ENCODE measurements at places on chromosomes 11 and 22.

- DNase-seq: no peak
Observed at GRCh38 chr11:95508219-95508890, 277.4 kb upstream of the SESN3 start.

DNA sequence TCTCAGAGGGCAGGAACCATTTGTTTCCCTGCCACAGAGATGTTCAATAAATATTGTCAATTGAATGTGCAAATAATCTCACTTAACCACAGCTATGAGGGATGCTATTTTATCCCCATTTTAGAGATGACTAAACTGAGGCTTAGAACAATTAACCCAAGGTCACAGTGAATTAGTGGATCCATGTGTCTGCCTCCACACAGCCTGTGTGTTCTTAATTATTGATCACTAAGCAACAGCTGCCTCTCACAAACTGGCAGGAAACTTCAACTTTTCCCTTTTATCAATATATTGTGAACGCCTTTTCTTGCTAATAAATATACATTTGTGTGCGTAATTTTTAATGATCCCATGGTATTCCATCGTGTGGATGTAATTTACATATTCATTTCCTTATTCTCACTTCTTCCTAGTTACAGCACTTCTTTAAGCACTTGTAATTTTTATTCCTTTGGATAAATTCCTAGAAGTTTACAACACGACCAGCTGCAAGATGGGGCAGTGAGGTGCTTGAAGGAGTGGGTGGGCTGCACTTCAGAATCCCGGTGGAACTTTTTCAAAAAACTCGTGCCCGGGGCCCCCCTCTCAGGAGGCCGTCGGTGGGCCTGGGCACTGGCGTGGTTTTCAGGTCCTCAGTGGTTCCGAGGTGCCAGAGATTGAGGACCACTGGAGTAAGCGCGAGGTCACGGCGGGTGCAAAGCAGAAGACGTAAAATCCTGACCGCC is 915 bp upstream of the SREBF2 start:
- DNase-seq: no peak

- DNase-seq: peak; percentile 31
Observed at GRCh38 chr11:3796801-3797328, 489 bp downstream of the NUP98 start.

DNA sequence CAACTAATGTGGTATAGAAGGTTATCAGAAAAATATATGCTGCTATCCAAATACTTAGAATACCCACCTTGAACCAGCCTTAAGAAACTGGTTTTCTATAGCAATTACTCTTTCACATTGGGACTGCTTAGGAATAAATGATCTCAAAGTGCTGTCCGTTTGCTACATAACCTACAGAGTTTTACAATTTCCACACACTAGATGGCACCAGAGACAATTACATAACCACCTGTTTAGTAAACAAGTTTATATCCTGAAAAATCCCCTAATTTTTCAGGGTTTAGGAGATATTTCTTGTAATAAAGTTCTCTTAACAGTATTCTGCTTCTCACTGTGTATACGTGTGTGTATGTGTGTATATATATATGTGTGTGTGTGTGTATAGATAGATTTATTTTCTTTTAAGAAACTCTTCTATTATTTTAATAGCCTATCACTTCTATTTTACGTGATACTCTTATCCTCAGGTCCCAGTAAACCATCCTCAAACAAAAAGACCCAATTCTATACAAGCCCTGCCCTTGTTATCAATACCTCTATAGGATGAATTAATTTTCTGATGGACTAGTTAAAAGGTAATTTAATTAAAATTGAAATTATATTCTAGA is 6.7 kb upstream of the OR5I1 start:
- no peak for DNase-seq

- DNase-seq: no peak
Observed at GRCh38 chr11:115391598-115391997, 112.6 kb downstream of the CADM1 start.

DNA sequence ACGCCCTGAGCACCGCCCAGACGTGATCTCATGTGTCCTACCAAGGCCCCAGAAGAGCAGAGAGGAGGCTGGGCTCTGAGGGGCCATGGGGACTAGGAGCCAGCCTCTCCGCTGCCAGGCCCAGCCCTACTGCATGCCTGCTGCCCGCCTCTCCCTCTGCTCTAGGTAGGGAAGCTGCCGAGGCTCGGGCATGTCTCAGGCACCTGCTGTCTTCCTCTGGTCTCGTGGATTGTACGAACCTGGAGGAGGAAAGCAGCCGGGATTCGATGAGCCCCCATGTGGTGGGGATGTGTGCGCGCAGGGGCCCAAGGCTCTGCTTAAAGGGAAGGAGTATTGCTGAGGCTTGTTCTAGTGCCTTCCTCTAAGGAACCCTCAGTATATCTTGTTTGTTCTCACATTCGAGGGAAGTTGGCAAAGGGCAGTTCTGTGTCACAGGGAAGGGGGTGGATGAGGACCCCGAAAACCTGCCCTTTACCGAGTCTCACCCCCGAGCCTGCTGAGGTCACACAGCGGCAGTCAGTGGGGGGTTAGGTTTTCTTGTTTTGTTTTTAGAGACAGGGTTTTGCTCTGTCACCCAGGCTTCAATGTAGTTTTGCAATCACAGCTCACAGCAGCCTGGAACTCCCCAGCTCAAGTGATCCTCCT is 21.2 kb downstream of the DAGLA start:
- no peak for DNase-seq

DNA sequence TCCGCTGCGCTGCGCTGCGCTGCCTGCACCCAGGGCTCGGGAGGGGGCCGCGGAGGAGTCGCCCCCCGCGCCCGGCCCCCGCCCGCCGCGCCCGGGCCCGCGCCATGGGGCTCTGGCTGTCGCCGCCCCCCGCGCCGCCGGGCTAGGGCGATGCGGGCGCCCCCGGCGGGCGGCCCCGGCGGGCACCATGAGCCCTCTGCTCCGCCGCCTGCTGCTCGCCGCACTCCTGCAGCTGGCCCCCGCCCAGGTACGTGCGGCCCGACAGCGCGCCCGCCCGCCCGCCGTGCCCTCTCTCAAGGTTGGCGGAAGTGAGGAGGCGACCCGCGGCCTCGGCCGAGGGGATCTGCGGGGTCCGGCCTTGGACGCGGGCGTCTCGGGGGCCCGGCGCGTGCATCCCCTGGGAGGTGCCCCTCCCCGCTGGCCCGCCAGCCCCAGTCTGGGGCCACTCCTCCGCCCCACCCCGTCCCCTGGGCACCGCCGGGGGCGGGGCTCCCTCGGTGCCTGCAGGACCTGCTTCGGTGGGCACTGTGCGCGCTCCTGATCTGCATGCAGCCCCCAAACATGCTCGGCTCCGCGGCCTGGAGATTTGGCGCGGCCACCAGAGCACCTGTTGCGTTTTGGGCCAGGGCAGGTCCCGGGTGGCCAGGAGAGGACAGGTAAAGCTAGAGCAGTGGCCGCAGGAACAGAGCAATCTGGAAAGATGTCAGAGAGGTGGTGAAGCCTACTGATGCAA is 429 bp downstream of the VEGFB start:
- no peak for DNase-seq

GRCh38 chr11:95791709-95792033 is 1.4 kb downstream of the CEP57 start:
- no peak for DNase-seq

- DNase-seq: no peak
Observed at GRCh38 chr11:134733646-134734045, 321.6 kb upstream of the B3GAT1 start.

DNA sequence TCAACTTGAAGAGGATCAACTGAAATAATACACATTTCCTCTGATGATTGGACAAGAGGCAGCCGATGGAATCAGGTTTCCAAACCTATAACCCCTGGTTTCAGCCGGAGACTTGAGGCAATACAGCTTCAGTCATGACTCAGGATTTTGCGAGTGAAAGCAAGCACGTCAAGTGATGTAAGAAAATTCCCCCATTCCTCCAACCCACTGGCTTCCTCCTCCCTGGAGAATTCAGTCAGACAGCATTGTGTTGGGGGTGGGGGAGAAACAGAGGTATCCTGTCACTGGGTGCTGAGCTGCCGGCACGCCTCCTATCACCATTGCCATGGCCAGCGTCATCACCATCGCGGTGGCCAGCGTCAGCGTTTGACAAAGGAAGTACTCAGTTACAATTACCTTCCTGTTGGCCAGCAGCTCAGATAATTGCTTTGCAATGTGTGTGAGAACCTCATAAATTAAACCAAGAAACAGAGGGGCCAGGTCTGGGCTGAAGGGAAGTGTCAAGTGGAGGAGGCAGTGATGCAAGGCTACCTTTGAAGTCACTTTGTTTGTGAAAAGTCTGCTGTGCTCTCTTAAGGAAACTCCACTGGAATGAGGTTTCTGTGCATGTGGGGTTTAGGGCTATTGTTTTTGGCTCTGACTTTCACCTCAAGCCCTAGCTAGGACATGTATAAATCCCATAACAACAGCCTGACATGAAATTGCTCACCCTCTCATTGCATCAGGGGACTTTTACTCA is 50.2 kb downstream of the LIF start:
- DNase-seq: no peak

GRCh38 chr11:96014217-96014616 is 90.3 kb upstream of the MTMR2 start:
- DNase-seq: no peak

- DNase-seq: no peak
Observed at GRCh38 chr11:28715726-28716125, 607.5 kb downstream of the METTL15 start.

DNA sequence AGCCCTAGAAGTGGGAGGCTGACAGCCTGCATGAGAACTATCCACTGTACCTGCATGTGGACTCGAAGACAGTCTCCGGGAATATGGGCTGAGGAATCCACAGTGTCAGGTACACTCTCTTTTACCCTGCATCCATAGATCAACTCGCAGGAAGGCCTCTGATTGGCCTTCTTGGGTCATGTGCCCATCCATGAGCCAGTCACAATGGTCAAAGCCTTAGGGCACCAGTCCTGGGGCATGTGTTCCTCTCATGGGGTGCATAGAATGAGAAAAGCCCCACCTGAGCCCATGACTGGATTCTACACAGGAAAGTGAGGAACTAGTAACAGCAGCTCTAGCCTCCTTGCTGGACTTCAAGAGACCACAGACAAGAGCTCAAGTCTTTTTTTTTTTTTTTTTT is 10.6 kb downstream of the ART1 start:
- no peak for DNase-seq

GRCh38 chr11:9626496-9627394 is 37.1 kb upstream of the SWAP70 start:
- no peak for DNase-seq

GRCh38 chr22:20552443-20553401 is 45.3 kb downstream of the MED15 start:
- DNase-seq: no peak

- no peak for DNase-seq
Observed at GRCh38 chr11:121763526-121763925, 310.8 kb upstream of the SORL1-AS1 start.

DNA sequence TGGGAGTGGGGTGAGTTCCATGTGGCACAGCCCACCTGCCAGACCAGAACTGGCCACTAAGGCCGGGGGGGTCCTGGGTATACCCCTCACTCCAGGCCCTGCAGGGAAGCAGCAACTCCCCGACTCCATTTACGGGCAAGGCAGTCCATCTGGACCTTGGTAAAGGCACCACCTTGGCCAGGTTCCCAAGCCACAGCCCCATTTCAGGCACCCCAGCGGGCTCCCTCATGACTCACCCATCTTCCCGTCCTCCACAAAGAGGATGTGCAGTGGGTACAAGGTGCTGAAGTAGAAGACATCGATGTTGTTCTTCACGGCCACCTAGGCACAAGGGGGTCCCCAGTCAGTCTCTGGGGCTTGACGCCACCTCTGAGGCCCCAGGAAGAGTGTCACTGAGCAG is 15.7 kb upstream of the RASL10A start:
- no peak for DNase-seq

- no peak for DNase-seq
Observed at GRCh38 chr11:17600316-17601255, 53.5 kb downstream of the OTOG start.

GRCh38 chr11:120398132-120398531 is 61.9 kb downstream of the ARHGEF12 start:
- no peak for DNase-seq

- DNase-seq: no peak
Observed at GRCh38 chr11:10042699-10043098, 251.3 kb downstream of the SBF2 start.

DNA sequence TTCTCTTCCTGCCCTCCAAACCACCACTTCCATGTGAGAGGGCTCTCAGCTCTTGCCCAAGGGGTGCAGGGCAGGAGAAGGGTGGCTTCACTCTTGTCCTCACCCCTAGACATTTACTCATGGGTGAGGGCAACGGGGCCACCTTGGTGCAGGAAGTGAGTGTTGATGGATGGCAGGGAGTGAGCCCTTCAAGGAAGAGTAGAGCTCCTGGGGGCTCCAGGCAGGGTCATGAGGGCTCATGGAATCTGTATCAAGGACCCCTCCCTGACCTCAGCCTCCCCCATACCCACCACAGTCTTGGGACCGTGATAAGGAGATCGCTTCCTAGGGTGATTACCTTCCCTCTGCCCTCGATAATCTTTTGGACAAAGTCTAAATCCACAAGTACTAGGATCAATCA is 37.8 kb downstream of the TSPAN18 start:
- DNase-seq: no peak

GRCh38 chr11:111387363-111387762 is 8.3 kb upstream of the POU2AF1 start:
- no peak for DNase-seq

DNA sequence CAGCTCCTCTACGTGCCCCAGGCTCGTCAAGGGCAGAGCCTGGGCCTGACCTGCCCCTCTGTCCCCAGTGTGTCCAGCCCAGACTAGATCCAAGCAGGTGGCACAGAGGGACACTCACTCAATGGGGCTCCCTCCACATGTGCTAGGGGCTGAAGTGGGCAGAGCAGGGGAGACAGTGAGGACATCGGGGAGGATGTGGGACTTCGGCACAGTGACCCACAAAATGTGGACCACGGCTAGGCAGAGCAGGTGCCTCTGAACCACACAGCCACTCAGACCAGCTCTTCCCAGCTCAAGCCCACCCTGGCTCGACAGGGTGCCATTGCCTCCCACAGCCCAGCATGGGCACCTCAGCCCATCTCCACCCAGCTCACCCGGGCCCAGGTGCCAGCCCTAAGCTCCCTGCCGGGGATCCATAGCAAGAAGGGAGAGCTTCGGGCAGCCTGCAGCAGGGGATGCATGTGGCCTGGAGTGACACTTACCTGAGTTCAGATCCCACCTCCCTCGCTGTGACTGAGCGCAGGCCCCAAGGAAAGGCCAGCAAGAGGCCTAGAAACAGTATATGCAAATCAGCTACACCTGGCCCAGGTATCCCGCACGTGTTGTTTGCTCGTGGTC is 46.9 kb upstream of the RTL6 start:
- no peak for DNase-seq

GRCh38 chr11:46898396-46899095 is 19.8 kb downstream of the LRP4 start:
- DNase-seq: no peak

- DNase-seq: no peak
Observed at GRCh38 chr11:47393163-47394049, 15.0 kb upstream of the SLC39A13 start.

All from stimulated activated CD8-positive, alpha-beta memory T cell treated with anti-CD3 and anti-CD28 coated beads, Interleukin-7, amount 100 ng/mL, for 24 hours (primary cell).